Foreskin keratinocyte (primary cell): ENCODE measurements at places on chromosomes 4 and X. TPM values are rescaled to one million over a fixed set of nuclear protein-coding genes. Genes with fewer than 3 reads are reported as not detected.

FHIP1A gene
- polyA plus RNA-seq: 0.93 and 1.3 TPM in 2 replicates

SCRG1 gene
- polyA plus RNA-seq: not detected in 2 replicates

SSX4 gene
- polyA plus RNA-seq: not detected in 2 replicates

FAM47A gene
- polyA plus RNA-seq: not detected in 2 replicates

TRAM1L1 gene
- 0.67 and 0.74 TPM in 2 replicates for polyA plus RNA-seq

USP17L21 gene
- polyA plus RNA-seq: not detected in 2 replicates

TLR6 gene
- polyA plus RNA-seq: 0.09 and 0.17 TPM in 2 replicates

AFM gene
- polyA plus RNA-seq: 0.03 TPM in 2 replicates

DCLK2 gene
- not detected in 2 replicates for polyA plus RNA-seq
